ENCODE measurements at places on chromosomes 7 and 10.

DNA sequence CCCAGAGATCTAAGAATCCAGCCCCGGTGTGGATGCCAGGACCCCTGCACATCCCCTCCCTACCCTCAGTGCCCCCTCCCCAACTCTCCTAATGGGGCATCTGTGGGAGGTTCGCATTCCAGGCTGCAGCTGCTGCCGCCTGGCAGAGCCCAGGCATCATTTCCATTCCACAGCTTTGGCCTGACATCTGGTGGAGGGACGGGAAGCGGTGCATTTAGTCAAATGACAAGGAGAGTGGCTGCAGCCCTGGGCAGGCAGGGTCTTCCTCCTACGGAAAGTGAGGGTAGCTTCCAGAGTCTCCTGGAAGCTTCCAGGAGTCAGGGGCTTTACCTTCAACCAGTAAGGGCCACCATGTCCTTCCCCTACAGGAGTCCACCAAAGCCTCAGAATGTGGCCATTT, 30.8 kb downstream of the PRLHR start:
- DNase-seq = peak; percentile 64

DNA sequence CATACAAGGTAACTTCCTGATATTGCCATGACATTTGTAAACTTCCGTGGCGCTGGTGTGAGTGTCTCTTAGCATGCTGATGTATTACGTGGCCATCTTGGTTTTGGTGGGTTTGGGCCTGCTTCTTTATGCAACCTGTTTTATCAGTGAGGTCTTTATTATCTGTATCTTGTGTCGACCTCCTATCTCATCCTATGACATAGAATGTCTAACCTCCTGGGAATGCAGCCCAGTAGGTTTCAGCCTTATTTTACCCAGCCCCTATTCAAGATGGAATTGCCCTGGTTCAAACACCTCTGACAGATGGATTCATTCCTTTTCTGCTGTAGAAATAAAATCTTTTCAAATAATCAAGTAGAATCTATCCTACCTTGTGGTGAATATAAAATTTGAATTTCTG, 23.0 kb upstream of the GPR141 start:
- DNase-seq = no peak

GRCh38 chr7:87876869-87877234, 559 bp downstream of the DBF4 start:
- peak; percentile 83 for DNase-seq

DNA sequence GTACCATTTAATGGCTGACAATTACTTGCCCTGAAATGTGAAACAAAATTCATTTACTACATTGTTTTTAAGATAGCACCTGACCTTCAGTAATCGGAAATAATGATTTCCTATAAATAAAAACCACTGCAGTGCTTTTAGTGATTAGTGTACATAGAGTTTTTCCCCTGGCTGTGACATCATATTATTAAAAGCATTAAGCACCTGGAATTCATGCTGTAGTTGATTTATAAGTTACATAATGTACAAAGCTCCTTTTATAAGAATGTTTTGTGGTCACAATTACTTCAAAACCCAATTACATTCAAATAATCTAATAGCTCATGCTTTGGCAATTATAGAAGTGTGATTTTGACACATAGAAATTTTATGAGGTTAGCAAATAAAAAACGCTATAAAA, 44.3 kb upstream of the EIF4H start:
- no peak for DNase-seq

- no peak for DNase-seq
These were observed 80.9 kb upstream of the APBB1IP start for GRCh38 chr10:26357203-26357602.

GRCh38 chr7:31633894-31634494, 53.0 kb upstream of the PPP1R17 start:
- DNase-seq = peak; percentile 86

GRCh38 chr10:4174197-4174596, 389.2 kb upstream of the KLF6 start:
- no peak for DNase-seq

GRCh38 chr7:54664235-54665228, 94.5 kb downstream of the SEC61G start:
- peak; percentile 81 for DNase-seq

DNA sequence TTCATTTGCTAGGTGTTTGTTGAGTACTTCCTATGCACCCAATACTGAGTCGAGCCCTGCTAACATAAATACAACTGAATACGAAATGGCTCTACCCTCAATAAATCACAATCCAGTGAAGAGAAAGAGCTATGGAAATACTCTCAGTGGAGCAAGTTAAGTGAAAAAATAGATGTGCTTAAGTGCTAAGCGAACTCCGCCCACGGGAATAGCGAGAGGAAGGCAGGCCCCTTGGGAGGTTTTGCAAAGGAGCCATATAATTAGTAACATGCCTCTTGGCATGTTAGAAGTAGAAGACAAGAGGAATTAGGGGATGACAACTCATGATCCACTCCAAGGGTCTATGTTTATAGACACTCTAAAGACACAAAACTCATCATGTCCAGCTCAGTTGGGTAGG, 42.8 kb upstream of the TSPAN33 start:
- no peak for DNase-seq

- DNase-seq = no peak
These were observed 17.5 kb upstream of the CHST3 start for GRCh38 chr10:71946700-71947099.

- DNase-seq = peak; percentile 69
These were observed 11.4 kb downstream of the NPVF start for GRCh38 chr7:25216837-25217236.

DNA sequence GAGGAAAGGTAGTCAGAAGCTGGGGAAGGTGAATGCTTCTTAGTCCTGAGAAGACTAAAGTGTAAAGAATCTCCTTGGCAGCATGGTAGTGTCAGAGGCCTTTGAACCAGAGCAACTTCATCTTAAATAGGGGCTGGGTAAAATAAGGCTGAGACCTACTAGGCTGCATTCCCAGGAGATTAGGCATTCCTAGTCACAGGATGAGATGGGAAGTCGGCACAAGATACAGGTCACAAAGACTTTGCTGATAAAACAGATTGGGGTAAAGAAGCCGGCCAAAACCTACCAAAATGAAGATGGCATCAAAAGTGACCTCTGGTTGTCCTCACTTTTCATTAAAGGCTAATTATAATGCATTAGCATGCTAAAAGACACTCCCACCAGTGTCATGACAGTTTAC, 351.6 kb downstream of the LRRTM3 start:
- DNase-seq = no peak

DNA sequence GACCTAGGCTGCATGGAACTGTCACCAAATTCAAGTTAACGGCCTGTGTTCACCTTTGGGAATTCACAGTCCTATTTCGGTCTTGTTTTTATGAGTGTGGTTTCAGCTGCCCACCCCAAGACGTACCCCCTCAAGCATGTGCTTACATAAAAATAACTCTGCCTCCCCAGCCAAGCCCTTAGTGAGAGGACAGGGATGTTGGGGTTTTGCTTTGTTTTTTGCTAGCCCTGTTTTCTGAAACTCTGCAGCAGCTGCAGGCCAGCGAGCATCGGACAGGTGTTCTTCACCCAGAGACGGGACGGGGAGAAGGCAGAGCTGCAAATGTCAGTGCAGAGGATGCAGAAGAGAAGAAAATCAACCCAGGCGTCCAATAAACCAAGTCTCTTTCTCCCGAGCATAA, 13.5 kb downstream of the CHST15 start:
- no peak for DNase-seq

GRCh38 chr7:7182156-7183060, at the start of gene C1GALT1:
C1GALT1 (plus strand) TSS chr7:7182544; CDS start chr7:7234320, 51,776 bp downstream.
- peak; percentile 99 for DNase-seq

- DNase-seq = no peak
These were observed 189.3 kb downstream of the MAD1L1 start for GRCh38 chr7:2043316-2044039.

DNA sequence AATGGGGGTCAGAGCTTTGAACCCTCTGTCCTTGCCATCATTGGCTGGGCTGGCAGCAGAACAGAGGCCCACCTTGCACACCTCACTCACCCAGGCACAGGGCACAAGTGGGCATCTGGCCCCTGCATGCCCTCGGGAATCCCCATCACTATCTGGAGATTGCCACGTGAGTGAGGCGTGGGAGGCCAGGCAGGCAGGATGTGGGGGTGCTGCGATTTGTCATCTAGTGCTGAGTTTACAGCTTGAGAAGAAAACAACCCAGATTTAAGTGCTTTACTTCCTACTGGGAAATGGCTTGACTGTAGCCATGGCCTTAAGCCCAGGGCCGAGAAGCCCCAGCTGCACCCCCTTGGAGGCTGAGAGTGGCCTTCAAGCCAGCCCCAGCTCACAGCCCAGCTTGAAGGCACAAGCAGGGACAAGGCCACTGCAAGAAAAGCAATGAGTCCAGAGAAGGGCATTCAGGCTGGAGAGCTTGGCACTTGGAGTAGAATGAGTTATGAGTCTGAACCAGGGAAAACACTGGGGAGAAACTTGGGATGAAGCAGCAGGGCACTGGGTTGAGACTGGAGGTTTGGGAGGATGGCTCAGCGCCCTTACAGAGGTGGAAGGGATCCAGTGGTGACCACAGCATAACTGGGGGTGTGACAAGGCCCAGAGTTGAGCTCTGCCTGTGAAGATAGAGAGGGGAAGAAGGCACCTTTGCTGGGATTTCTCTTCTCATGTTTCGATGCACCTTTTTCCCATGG, 123.0 kb downstream of the CXCL12 start:
- DNase-seq = peak; percentile 15

- no peak for DNase-seq
These were observed 49.9 kb upstream of the CUX1 start for GRCh38 chr7:101767544-101767943.

GRCh38 chr7:30187513-30187912, 52.7 kb downstream of the MTURN start:
- no peak for DNase-seq

DNA sequence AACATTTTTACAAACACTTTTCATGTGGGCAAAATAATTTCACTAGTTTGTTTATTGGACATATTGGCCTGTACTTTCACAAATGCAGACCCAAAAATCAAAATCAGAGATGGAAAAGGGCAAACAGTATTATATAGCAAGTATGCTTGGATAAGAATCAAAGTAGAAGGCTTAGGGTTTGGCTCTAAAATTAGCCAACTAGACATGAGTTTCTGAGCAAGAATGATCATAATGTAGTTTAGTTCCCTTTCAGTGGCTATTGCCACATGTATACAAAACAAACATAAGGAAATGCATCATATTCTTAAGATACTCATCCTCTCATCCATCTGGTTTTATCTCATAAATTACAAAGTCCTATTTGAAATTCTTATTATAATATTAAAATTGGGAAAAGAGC, 132.5 kb downstream of the IMMP2L start:
- DNase-seq = no peak

GRCh38 chr7:76202666-76203030, 952 bp downstream of the SRRM3 start:
- DNase-seq = no peak

DNA sequence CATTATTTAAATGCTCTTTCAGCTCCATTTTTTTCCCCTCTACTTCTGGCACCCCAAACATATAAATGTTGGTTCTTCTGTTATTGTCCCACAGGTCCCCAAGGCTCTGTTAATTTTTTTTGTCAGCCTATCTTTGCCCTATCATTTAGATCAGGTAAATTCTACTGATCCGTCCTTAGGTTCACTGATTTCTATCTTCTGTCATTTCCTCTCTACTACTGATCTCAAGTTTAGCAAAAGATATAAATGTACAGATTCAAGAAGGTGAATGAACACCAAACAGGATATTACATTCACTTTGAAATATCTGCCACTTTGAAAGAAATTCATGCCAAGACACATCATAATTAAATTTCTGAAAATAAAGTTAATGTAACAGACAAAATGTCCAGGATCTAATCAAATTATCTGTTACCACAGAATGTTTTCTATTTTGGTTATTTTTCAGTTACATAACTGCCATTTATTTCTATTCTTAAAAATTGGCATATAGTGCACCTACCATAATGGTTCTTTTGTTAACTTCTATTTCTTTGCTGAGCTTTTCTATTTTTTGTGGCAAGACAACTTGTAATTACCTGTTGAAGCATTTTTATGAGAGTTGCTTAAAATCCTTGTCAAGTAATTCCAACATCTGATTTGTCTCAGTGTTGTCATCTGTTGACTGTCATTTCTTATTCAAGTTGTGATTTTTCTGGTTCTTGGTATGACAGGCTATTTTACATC, 12.1 kb upstream of the CUBN start:
- DNase-seq = no peak

- DNase-seq = peak; percentile 52
These were observed 16.3 kb downstream of the BRI3 start for GRCh38 chr7:98297626-98298286.

DNA sequence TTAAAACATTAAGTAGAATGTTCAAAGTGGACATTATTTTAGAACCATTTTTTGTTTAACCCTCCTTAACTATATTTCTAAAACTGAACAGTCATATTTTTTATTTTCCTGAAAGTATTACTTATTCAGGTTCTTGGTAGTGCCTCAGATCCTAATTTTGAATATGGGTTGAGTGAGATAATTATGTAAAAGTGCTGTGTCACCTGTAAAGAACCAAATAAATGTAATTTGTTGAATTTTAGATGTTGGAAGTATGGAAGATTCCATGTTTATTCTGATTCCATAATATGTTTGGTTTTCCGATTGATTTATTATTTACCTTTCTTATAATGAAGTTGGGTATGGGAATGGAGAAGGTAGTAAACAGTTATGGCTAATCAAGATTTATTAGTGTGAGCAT, 61.4 kb downstream of the LUC7L2 start:
- DNase-seq = no peak

GRCh38 chr7:8205031-8205387, 57.0 kb downstream of the ICA1 start:
- DNase-seq = no peak

GRCh38 chr7:4845740-4846142, 16.1 kb downstream of the PAPOLB start:
- DNase-seq = peak; percentile 67

DNA sequence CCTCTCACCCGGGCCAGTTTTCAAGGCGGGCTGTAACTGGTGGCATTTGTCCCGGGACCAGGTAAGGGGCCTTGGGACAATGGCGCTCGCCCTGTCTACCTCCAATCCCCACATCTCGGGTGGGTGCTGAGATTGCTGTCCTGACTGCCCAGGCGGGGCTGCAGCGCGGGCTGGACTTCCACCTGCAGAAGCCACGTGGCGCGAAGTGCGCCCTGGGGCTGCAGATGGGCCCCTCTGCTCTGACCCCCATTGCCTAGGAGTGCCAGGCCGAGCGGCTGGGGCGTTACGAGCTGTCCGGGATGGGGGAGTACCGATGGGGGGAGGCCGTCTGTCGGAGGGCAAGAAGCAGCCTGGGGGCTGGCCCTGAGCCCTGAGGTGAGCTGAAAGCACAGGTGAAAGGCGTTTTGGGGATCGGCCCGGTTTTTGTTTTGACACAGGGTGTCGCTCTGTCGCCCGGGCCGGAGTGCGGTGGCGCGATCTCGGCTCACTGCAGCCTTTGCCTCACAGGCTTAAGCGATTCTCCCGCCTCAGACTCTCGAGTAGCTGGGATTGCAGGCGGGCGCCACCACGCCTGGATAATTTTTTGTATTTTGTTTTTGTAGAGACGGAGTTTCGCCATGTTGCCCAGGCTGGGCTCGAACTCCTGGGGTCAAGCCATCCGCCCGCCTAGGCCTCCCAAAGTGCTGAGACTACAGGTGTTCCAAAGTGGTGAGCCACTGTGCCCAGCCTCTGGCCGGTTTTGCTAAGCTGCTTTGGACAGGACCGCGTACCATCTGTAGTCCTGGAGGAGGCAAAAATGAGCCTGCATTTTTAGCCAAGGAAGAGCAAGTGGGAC, at the start of gene SFXN2:
TSS of gene SFXN2 (plus strand) at position 16 of the 835 bp plus-strand sequence. CDS start 12,001 bp downstream, outside the sequence.
- no peak for DNase-seq
